ENCODE measurements at places on chromosomes 12 and 14. TPM values are rescaled to one million over a fixed set of nuclear protein-coding genes. Genes with fewer than 3 reads are reported as not detected.

DNA sequence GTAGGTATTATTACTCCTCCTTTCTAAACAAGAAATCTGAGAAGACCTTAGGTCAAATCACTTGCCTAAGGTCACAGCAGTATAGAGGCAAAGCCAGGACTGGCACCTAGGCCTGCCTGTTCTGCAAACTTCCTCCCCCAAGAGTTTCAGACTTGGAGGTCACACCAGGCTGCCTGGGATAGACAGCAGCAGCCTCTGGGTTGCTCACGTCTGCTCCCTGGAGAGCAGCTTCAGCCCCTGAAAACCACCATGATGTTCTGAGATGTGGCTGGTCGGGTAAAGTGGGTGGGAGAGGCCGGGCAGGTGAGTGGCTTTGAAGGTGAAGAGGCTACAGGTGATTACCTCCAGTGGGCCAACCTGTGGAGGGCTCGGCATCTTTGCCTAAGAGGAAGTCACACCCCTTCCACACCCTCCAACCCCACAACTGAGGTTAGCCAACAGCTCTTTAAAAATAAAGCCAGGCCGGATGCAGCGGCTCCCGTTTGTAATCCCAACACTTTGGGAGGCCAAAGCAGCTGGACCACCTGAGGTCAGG lies 37.0 kb upstream of the PNMA1 start:
- peaks cover 95% of the 10 kb centered on the region for H3K4me1 ChIP-seq
- no peaks in the 10 kb centered on the region for H3K36me3 ChIP-seq
- DNase-seq = no peak
- H3K27me3 ChIP-seq = no peaks in the 10 kb centered on the region

- no peaks in the 10 kb centered on the region for H3K4me1 ChIP-seq
- no peak overlapping the region for H3K4me3 ChIP-seq
- H3K36me3 ChIP-seq = peaks cover 94% of the 10 kb centered on the region
- DNase-seq = no peak
- H3K27me3 ChIP-seq = no peaks in the 10 kb centered on the region
Measured at GRCh38 chr14:73105727-73106126, 30.6 kb upstream of the PSEN1 start.

Gene DAAM1
- 8.8 TPM for total RNA-seq

Gene CALM1
- total RNA-seq = 960 TPM

Gene TDRD9
- 0.27 TPM for total RNA-seq

All from CD4-positive, alpha-beta T cell (primary cell).